ENCODE measurements at places on chromosomes 5 and 9. TPM values are rescaled to one million over a fixed set of nuclear protein-coding genes. Genes with fewer than 3 reads are reported as not detected.

Gene ZBTB43
- polyA plus RNA-seq, result 15.6 TPM

- no peaks in the 10 kb centered on the region for H3K36me3 ChIP-seq
- H3K27me3 ChIP-seq, result no peaks in the 10 kb centered on the region
- no peak overlapping the region for H3K27ac ChIP-seq
- no peaks in the 10 kb centered on the region for H3K4me1 ChIP-seq
- DNase-seq, result no peak
These were observed 28.2 kb upstream of the CPLX2 start for GRCh38 chr5:175842951-175843793.

DNA sequence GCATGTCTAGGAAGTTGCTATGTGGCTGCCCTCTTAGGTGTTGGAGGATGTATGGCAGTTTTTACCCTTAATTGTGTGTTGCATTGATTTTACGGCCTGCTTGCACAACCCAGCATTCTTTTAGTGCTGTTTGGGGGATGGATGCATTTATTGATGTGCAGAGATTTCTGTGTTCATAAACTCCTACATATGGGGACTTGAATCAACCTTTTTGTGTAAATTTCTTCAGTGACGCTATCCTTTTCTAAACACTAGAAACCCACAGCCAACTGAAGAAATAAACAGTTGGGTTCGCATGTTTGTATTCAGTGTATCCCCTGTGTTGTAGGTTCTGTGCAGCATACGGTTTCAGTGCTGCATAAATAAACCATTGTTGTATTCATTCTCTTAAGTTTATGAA lies 263.7 kb downstream of the RASEF start:
- H3K4me1 ChIP-seq, result no peaks in the 10 kb centered on the region
- DNase-seq, result no peak
- H3K27ac ChIP-seq, result no peak overlapping the region
- no peak overlapping the region for H3K4me3 ChIP-seq
- no peaks in the 10 kb centered on the region for H3K36me3 ChIP-seq

Gene TCF7
- 17.5 TPM for polyA plus RNA-seq

GRCh38 chr5:14707811-14708390 lies 43.4 kb downstream of the OTULIN start:
- no peak overlapping the region for H3K4me3 ChIP-seq
- H3K36me3 ChIP-seq, result peaks cover 96% of the 10 kb centered on the region
- no peak for DNase-seq
- H3K4me1 ChIP-seq, result peaks cover 10% of the 10 kb centered on the region
- H3K27ac ChIP-seq, result no peak overlapping the region

Gene CAVIN4
- 1.8 TPM for polyA plus RNA-seq

Measured in left lung (tissue), 14 donors.